ENCODE measurements at places on chromosomes 2 and 18.

- DNase-seq, result no peak
Measured at GRCh38 chr2:74503506-74504475, 3.7 kb downstream of the PCGF1 start.

DNA sequence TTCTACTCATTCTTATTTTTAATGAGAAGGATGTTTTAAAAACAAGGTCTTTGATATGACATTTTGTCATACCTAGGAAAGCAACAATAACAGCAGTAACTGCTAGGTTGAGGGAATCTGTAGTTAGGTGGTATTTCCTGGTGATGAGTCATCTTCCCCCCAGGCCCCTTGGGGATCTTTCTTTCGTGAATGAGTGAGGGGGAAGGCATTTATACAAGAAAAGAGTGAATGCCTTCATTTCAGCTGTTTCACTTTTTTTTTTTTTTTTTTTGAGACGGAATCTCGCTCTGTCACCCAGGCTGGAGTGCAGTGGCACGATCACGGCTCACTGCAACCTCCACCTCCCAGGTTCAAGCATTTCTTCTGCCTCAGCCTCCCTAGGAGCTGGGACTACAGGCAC is 108.6 kb downstream of the MAP4K4 start:
- peak; percentile 79 for DNase-seq

DNA sequence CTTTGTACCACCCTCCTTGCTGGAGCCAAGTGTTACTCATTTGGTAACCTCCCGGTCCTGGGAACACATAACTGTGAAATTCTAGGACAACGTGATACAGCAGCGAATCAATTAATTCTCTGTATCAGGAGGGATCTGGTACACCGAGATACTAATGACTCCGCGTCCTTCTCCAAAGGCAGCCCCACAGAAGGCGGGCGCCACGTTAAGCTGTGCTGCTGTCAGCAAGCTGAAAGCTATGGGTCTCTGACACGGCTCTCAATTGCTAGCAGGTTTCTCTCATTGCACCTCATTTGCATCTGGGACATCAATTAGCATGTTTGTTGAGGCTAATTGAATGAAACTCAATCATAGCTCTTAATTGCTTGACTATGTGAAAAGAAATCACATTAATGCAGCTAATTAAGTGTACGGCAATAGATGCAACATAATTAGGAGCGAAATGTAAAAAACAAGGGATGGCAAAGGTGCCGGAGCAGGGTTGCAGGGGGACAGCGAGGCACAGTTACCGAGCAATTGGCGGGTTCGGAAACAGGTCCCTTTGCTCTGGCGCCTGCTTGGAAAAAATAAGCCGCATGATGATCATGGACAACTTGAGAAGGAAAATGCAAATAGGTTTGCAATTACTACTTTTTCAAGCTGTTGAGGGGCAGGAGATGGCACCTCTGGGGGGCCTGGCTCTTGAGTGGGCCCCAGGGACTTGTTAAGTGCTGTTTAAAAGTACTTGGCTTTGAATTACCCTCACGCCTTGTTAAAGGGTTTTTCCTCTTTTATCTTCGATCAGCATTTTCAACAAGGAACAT is 264.2 kb downstream of the GBX2 start:
- no peak for DNase-seq

- DNase-seq, result peak; percentile 43
Measured at GRCh38 chr18:44039216-44039615, 641.5 kb upstream of the SETBP1 start.

GRCh38 chr2:133993160-133993559 is 260.7 kb upstream of the MGAT5 start:
- DNase-seq, result no peak

DNA sequence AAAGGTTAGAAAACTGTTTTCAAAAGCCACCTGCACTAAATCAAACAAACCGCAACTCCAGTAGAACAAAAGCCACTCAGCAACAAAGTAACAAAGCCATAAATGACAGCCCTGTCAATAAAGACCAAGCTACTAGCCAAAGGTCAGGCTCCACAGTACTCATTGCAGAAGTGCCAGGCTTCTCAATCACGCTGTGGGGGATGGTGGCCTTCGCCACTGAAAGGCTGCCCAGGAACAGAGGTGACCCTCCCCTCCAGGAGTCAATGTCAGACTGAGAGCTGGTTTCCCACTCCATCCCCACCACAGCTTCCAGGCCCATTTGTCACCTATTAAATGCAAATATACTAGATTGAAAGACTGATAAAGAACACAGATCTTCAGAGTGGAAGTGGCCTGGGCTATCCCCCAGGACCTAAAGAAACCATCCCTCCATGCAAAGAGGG is 5.9 kb downstream of the ATP8B1 start:
- DNase-seq, result no peak

- no peak for DNase-seq
Measured at GRCh38 chr2:226979004-226979403, 143.2 kb downstream of the RHBDD1 start.

Measured in iris pigment epithelial cell (primary cell).